ENCODE measurements at places on chromosomes 13 and 19. TPM values are rescaled to one million over a fixed set of nuclear protein-coding genes. Genes with fewer than 3 reads are reported as not detected.

GRCh38 chr13:108342369-108343289 lies 73.1 kb downstream of the TNFSF13B start:
- DNase-seq = no peak

- DNase-seq = no peak
Observed at GRCh38 chr13:20391597-20392452, 133.8 kb downstream of the CRYL1 start.

DNA sequence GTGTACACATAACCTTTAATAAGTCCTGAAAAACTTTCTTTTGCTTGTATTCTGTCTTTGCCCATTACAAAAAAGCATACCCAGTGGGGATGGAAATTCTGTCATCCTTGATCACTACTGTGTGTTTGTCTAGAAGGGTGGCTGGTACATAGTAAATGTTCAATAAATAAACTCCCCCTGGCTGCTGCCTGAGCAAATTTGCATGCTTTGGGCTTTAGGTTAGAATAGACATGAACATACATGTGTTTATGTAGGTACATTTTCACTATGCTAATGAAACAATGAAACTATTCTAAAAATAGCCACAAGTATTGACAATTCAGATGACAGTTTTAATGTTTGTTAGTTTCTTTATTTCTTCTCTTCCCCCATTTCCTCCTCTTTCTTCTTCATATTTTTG lies 36.1 kb downstream of the TNFSF13B start:
- DNase-seq = no peak

- DNase-seq = no peak
Observed at GRCh38 chr19:55693336-55693974, 18.4 kb downstream of the EPN1 start.

DNA sequence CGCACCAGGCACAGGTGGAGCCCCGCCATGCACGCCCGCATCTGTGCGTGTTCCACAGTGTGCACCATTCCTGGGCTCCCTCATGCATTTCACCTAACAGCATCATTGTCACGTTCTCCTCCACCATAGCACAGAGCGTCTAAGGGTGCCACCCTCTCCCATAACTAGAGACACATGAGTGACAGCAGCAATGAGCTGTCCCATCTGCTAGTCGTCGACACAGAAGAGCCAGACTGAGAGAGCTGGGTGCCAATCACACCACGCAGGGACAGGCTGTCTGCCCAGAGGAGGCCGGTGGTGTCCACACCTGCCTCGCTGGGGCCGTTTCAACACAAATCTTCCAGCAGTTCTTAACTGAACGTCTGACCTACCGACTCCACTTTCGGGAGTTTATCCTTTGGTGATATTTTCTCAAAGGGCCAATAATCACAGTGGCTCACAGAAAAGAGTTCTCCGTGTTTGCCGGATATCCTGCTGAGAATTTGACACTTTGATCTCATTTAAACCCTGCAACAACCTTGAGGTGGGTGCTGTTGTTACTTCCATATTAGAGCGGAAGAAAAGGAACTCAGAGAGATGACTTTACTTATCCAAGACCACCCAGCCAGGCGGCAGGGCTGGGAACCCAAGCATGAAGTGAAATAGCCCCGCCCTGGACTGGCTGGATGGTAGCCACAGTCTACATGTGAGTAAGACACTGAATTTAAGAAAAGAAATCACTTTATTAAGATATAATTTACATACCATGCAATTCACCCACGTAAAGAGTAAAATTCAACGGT lies 16.2 kb downstream of the CLEC11A start:
- DNase-seq = no peak

- no peak for DNase-seq
Observed at GRCh38 chr19:18832306-18833140, 764 bp downstream of the UPF1 start.

GRCh38 chr19:52231154-52231910 lies 38.1 kb upstream of the ZNF766 start:
- DNase-seq = no peak

DNA sequence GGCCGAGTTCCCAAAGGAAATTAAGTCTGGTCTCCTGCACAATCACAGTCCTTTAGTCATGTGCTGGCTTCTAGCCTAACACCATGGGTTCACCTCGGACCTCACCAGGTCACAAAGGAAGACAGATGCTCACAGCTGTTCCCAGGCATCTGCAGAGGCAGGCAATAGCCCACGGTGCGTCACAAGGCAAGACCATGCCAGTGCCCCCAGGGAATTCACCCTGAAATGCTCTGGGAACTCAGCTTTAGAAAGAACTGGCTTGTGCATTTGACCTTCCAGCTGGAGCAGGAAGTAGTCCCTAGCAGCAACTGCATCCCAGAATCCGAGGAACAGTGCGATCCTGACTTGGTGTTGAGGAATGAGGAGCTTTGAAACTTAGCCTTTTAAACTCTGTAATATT lies 96.8 kb upstream of the WASF3 start:
- no peak for DNase-seq

- DNase-seq = no peak
Observed at GRCh38 chr13:60788156-60788829, 391.3 kb downstream of the TDRD3 start.

- no peak for DNase-seq
Observed at GRCh38 chr13:21668732-21669275, 2.1 kb upstream of the FGF9 start.

DNA sequence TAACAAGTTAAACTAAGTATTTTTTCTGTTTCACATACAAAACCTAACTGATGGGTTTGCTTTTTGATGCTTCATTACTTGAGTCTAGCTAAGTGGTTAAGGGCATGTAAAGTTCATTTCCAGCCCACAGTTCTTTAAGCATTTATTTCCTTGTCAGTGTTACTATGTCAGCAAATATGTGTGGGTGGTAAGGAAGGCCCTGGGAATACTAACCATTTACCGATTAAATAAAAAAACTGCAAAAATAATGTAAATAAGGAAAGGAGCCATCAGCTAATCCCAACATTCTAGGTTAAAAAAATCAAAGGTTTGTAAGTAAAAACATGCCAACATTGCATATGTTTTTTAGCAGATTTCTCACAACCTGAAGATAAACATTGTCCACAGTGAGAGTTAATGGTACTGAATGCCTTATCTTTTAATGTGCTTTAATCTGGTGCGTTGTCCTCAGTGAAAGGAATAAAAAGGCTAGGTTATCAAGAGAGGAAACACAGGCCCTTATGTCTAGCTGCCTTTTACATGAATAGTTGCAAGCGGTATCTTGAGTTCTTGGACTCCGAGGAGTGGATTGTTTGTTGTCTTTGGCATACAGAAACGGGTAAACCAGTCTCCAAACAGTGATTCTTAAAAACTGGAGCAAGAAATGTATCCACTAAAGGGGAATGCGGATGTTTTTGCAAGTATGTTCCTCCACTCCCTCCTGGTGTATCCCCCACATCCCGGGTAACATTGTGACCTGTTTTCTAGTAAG lies 949.6 kb upstream of the SLC10A2 start:
- no peak for DNase-seq

DNA sequence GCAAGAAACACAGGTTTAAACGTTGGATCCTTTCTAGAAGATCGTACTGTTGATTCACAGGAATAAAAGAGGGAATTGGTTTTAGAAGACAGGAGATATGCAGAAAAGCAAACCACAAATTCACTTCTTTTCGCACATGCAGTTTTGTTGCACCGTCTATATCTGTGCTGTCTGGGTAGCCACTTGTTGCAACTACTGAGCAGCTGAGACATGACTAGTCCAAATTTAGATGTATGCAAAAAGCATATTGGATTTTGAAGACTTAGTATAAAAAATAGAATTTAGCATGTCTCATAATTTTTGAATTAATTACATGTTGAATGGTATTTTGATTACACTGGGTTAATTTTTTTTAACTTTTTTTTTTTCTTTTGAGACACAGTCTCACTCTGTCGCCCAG lies 176.3 kb downstream of the KLF12 start:
- no peak for DNase-seq

DNA sequence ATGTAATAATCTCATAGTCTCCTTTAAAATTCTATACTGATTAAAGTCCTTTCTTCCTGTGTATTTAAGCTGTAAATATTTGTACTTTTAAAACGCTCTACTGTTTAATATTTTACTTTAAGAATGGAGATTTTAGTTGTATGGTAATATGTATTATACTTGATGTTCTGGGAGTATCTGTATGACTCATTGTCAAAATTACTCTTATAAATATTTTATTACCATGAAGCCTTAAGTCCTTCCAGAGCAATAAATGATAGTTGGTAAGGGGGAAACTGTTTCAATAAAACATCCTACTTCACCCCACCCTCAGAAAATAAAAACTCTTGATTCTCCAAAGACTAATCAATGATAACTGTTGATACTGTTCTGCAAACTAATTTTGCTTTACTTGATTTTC lies 6.4 kb downstream of the PCDH9 start:
- DNase-seq = no peak

GRCh38 chr19:33860312-33861090 lies 63.8 kb downstream of the KCTD15 start:
- no peak for DNase-seq

GRCh38 chr13:36157480-36157879 lies 26.3 kb upstream of the DCLK1 start:
- DNase-seq = no peak

DNA sequence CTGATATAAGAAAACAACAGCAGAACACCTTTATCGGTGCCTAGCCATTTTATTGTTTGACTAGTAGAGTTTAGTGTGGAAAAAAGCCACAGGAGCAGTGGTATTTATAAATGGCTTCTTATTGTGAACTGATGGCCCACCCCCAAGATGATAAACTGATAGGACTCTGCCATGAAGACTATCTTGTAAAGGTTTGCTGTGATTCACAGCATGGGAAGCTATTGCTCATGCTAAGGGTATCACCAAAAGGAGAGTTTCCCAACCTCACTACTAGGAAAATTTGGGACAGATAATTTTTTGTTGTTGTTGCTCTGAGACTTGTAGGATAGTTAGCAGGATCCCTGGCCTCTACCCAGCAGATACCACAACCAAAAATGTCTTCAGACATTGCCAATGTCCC lies 12.0 kb upstream of the SLC7A1 start:
- no peak for DNase-seq

DNA sequence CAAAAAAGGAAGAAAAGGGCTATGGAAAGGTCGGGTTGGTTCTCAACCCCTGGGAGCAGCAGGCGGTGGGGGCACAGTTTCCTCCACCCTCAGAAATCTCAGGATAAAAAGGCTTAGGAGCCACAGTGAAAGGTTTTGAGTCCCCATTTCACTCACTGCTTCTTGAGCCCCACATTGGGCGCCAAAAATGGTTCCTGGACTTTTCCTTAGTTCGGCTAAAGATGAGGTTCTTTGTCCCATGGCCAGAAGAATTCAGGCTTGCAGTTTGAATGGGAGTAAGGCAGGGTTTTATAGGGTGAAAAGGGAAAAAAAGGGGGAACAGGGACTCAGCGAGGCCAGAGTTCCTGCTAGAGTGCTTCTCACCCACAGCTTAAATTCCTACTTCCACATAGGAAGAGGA lies 179.5 kb downstream of the GGACT start:
- DNase-seq = no peak

The COQ8B gene
- total RNA-seq = 41.7 TPM

The CCDC70 gene
- total RNA-seq = not detected

The PSG5 gene
- not detected for total RNA-seq

The ZNF540 gene
- total RNA-seq = 2.3 TPM

The ADGRE1 gene
- 2.0 TPM for total RNA-seq

The GRIK5 gene
- 0.21 TPM for total RNA-seq

The CACNG6 gene
- total RNA-seq = not detected

The GJB2 gene
- total RNA-seq = 6.0 TPM

The FGF22 gene
- total RNA-seq = not detected

The LYPD3 gene
- not detected for total RNA-seq

The IZUMO4 gene
- total RNA-seq = 5.9 TPM

The CEACAM3 gene
- total RNA-seq = not detected
